AG09309 (cell line): ENCODE measurements at places on chromosomes 12 and 14.

DNA sequence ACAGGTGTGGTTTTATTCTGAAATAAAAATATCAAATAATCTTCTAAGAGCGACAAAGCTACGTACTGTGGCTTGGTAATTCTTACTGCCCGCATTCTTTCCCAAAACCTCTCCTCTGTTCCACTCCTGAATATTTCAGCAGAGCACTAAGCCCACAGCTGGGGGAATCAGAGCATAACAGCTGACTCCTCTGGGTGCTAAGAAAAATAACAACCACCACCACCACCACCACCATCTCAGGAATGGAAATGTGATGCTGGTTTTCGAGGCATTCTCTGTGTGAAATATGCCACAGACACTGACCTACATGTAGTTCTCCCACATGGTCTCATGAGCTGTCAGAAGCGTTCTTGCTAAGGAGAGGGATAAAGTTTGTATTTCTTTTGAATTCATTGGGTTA, 183.7 kb downstream of the BMP4 start:
- no peak for DNase-seq

DNA sequence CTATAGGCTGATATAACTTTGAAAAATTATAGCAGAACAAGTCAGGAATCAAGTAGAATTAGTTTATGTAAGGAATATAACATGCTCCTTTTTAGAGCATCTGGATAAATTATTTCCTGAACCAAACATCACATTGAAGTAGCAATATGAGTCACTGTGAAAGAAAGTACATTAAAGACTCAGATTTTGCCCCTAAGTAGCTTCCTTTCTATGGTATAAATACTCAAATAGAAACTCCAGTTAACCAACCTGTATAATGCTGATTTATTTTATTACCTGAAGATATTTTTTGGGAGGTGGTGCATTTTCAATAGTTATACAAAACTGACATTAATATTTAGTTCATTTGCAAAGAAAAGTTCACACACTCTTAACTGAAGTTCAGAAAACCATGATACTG, 312.1 kb downstream of the ITPR2 start:
- DNase-seq: no peak

GRCh38 chr14:88143810-88144209, 138.9 kb downstream of the GPR65 start:
- DNase-seq: no peak

DNA sequence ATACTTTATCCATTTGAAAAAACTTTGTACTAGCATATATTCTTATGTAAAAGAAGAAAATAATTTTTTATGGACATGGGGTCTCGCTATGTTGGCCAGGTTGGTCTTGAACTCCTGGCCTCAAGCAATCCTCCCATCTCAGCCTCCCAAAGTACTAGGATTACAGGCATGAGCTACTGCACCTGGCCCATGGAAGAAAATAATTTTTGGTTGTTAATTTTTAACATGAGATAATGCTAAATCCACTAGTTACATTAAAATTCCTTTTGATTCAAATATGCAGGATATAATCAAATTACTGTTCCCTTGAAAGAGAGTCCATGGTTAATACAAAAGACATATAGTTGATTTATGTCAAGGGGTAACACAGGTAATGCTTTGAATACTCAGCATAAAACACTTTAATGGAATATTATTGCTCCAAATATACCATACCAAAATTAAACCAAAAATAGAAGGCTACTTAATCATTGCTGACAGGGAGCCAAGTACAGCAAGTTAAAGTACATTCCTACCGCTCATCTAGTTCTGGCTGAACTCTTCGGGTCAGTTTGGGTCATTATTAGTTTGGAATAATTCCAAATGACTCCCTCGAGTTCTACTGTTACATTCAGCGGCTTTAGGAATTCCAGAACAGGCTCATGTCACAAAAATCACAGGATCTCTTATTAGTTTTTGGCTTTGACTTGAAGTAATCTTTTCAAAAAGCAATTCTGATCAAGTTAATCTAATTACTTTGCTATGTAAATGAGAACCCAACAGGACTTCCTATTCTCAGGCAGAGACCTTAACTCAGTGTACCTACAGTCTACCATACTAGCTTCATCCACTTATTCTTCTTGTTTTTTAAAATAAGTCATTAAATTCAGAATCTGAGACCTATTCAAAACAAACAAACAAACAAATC, 6.1 kb downstream of the SOS2 start:
- DNase-seq: peak; percentile 42

GRCh38 chr14:94562022-94562421, 780 bp downstream of the SERPINA4 start:
- no peak for DNase-seq

- no peak for DNase-seq
Measured at GRCh38 chr12:3661028-3661427, 91.9 kb downstream of the CRACR2A start.

DNA sequence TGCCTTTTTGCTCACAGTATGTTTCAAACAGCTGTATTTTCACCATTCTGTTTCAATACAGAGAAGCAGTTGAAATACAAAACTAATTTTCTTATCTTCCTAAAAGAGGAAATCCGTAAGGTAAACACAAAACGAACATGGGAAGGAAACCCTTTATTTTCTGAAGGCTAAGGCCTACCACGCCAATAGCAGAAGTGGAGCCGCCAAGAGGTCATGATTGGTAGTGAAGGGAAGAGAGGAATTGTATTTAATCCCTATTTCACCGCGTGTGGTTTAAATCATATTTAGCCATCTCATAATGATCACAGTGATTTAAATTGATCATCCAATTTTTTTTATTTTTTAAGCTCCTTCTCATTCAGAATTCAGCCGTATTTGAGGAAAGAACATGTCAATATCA, 398.2 kb downstream of the PRKD1 start:
- DNase-seq: no peak

GRCh38 chr12:12636641-12637040, 25.0 kb downstream of the CREBL2 start:
- DNase-seq: no peak

- DNase-seq: no peak
Measured at GRCh38 chr12:130053651-130054069, 108.6 kb upstream of the FZD10 start.

DNA sequence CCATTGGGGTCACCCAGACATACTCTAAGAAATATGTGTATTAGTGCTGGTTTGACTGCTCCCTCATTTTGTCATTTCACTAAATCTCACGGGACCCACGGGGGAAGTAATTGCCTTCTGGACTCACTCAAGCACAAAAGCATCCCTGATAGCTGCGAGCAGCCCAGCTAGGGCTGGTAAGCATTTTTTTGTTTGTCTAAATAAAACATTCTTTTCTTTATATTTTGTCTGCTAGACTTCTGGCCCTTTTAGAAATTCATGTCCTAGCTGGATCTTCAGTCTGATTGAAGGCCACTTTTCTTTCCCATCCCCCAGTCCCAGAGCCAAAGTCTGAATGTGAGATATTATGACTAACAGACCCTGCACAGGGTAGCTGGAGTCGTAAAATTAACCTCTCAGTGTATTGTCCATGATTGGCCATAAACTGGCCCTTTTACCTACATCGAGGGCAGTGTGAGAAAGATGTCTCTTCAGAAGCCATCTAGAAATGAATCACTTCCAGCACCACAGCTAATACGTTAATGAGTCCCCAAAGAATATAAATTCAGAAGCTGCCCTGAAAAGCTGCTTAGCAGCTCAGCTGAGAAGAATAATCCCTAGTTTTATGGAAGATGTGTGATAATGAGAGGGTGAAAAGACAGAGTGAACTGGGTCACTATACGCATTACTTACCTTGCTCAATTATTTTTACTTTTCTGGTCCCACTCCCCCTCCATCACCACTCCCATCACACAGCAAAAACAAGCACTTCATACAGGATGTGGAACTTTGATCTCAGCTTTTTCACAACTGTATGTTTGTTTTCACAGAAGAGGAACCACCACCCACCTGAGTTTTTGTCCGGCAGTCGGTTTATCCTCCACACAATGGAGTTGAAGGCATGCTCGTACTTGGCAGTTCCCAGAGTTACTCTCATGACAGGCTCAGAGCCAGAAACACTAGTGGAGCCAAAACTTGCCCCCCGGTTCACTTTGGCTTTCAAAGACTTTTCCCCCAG, 55.6 kb upstream of the GTF2A1 start:
- no peak for DNase-seq

DNA sequence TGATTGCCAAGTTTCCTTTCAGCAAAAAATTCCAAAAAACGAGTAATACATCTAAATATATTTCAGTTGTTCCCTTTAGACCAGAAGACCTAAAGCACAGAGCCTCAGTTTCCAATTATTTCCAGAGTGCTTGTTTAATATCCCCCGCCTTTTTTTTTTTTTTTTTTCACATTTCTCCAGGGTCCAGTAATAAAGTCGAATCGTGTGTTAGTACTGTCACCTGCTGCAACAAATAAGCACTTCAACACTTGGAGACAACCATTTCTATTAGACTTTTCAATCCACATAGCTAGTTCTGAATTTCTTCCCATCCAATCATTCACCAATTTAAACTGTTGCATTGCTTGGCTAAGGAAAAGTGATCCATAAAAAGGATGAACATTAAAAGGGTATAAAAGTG, 13.6 kb downstream of the PDE6H start:
- no peak for DNase-seq

- no peak for DNase-seq
Measured at GRCh38 chr12:110436231-110436630, 13.9 kb downstream of the ARPC3 start.

DNA sequence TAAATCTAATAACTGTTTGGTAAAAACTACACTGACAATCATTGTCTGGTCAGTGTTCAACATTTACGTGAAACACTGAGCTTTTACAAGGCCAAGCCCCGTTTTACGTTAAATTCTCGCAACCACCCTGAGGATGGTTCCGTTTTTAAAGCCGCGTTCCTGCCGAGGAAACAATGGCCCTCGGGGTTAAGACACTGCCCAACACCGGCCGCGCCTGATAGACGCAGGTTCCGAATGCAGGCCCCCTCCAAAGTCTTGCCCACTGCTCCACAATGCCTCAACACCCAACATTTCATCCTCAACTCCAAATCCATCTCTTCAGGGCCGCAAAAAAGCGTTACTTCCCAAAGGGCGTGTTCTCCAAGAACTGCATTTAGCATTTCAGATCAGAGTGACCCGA, 953 bp upstream of the SNRPF start:
- no peak for DNase-seq
